ENCODE measurements at places on chromosomes 2 and 18.

DNA sequence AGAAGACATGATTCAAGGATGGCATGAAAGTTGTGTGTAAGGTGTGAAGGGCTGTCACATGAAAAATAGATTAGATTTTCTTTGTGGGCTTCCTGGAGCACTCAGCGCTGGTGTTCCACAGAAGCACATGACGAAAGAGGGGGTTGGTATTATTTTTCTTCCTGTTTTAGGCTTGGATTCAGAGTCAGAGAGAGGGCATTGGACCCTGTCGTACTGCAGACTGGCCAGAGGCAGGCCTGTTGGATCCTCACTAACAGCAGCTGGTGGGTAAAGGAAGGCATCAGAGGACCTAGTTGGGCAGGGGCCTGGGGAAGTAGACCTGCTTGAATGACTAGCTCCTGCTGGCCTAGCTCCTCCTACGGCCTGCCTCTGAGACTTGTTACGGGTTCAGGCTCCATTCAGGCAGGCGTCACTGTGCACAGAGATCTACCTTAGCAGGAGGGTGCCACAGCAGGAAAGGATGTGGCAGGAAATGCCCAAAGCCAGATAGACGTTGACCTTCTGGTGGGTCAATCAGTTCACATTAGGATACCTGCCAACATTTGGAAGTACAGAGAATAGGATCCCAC lies 13.1 kb downstream of the CTLA4 start:
- DNase-seq, result no peak

DNA sequence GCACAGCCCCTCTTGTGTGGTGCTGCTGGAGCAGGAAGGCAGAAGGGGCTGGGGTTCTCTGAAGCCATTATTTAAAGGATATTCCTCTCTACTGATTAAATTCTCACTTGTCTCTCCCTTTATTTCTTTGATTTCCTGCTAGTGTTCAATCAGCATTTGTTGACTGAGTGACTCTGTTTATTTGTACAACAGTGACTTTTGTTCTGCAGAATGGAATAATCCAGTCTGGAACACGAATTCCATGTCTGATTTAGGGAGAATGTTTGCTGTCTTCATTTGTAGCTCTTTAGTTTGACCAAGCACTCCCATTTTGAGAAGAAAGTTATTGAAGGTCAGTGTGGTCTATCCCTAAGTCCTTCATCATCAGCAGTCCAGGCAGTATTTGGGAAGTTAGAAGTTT lies 141.2 kb downstream of the SETBP1 start:
- DNase-seq, result no peak

DNA sequence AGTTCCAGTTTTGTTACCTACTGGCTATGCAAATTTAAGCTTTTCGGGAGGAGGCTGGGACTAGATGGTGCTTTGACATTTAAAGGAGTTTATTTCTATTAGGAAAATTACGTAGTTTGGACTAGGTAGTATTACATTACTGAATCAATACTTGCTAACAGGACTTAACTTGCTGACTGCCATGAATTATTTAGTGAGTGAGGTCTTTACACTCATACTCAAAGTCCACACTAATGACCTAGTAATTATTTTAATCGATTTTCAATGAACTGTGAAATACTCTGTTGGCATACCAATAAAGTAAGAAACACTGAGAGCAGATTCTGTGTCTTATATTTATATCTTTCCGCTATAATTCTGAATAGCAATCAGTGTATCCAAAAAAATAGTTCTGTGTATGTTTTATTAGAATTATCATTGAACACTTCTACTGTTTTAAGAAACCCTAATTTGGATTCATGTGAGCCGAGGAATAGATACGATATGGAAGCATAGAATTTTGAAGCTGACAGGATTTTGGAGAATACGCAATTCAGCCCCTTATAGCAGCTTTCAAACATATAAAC lies 55.0 kb downstream of the CHST9 start:
- no peak for DNase-seq

- no peak for DNase-seq
Measured at GRCh38 chr2:106812383-106812782, 73.6 kb downstream of the ST6GAL2 start.

GRCh38 chr2:10792001-10792634 lies 20.5 kb downstream of the PDIA6 start:
- DNase-seq, result no peak

DNA sequence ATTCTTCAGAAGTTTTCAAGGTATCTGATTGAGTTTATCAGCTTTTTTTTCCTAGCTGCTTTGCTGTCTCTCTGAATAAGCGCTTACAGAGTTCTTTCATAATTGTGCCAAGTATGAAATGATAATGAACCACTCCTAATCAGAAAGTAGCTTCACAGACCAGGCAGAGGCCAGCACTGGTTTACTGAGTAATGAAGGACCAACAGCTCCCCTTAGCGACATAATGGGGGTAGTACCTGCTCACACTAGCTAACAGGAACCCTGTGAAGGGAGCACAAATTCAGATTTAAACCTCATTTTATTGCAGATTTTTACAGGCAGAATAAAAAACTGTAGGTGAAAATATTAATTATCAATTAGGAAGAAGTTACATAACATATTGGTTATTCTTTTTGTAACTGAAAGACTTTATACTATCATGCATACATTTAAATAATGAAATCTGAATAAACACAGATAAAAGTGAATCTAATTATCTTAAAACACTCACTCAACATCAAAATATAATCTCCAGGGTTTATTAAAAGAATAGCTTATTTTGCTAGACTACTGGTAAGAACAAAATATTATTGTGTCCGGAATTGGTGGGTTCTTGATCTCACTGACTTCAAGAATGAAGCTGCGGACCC lies 53.7 kb upstream of the LRRC30 start:
- no peak for DNase-seq

DNA sequence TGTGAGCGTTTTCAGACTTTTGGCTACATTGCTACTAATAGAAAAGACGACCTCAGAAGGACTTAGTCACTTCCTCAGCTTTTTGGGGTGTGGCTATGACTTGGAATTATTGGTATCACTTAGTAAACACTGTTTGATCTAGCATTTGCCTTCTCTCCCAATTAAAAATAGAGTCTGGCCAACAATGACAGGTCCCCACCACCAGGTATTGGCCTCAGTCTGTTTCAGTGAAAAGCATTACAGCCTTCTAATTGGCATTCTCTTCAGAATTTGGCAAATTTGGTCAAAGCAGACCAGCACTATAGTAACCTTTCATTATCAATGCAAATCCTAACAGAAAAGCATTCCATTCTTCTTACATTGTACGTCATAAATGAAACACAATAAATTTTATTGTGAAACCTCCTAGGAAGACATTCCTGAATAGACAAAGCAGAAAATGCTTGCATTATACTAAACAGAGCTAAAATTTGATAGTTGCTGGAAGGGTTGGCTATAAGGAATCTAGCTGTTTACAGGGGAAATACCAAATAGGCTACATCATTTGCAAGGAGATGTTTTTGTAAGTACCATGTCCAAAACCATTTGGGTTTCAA lies 613.9 kb downstream of the IRS1 start:
- no peak for DNase-seq

Measured in stimulated activated CD8-positive, alpha-beta memory T cell treated with anti-CD3 and anti-CD28 coated beads, Interleukin-4, amount 100 ng/mL, for 1 hour (primary cell).